Fibroblast of villous mesenchyme (primary cell): ENCODE measurements at places on chromosomes 7 and 10. TPM values are rescaled to one million over a fixed set of nuclear protein-coding genes. Genes with fewer than 3 reads are reported as not detected.
A peak's percentile ranks its signal among the peaks of the same experiment; 100 is the strongest.

The ZC3HAV1L gene
- 13.9 and 21.2 TPM in 2 replicates for total RNA-seq

The ADRA2A gene
- total RNA-seq = 0.32 and 3.0 TPM in 2 replicates

The HGF gene
- total RNA-seq = 33.2 and 60.6 TPM in 2 replicates

The LIPJ gene
- under 0.01 TPM in 1 of 2 replicates, not detected in the other for total RNA-seq

- DNase-seq = no peak
Measured at GRCh38 chr7:94042381-94042780, 38.2 kb upstream of the BET1 start.

DNA sequence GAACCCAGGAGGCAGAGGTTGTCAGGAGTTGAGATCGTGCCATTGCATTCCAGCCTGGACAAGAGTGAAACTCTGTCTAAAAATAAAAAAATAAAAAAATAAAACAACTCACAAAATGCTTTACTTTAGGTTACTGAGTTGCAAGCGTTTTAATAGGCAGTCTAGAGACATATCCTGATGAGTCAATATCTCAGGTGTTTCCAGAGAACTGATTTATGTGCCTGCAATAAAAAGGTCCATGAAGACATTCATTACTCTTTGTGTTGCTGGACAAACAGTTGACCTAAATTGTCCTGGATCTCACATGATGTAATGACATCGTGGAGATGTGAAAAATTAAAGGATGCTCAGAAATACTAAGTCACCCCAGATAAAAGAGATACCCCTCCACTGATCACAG lies 31.5 kb downstream of the CDNF start:
- DNase-seq = no peak

GRCh38 chr7:94431619-94432280 lies 37.1 kb downstream of the COL1A2 start:
- DNase-seq = peak; percentile 57

GRCh38 chr7:70416986-70417655 lies 714.8 kb upstream of the GALNT17 start:
- no peak for DNase-seq

- DNase-seq = peak; percentile 16
Measured at GRCh38 chr7:1758028-1758858, 88.2 kb downstream of the ELFN1 start.

GRCh38 chr7:68823996-68824780 lies 774.1 kb upstream of the AUTS2 start:
- DNase-seq = no peak

- no peak for DNase-seq
Measured at GRCh38 chr10:119191881-119192280, 13.3 kb upstream of the PRDX3 start.
